Frontal cortex (tissue), 4 donors: ENCODE measurements at places on chromosomes 12 and 14. TPM values are rescaled to one million over a fixed set of nuclear protein-coding genes. Genes with fewer than 3 reads are reported as not detected.

- DNase-seq, result peak; percentile 76
These were observed 23.3 kb upstream of the NUDT14 start for GRCh38 chr14:105204206-105204930.

DNA sequence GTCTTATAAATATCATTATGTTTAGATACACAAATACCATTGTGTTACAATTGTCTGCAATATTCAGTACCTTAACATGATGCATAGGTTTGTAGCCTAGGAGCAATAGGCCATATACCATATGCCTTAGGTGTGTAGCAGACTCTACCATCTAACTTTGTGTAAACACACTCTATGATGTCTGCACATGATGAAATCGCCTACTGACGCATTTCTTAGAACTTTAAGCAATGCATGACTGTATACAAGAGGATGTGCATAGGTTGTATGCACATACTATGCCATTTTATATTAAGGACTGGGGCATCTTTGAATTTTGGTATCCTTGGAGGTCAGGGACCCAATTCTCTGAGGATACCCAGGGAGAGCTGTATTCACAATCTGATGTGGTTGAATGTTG lies 10.1 kb upstream of the BTG1 start:
- no peak for DNase-seq

- DNase-seq, result no peak
These were observed 33.9 kb upstream of the PPM1A start for GRCh38 chr14:60215127-60215444.

- DNase-seq, result peak; percentile 48
These were observed 88.8 kb downstream of the GALNT8 start for GRCh38 chr12:4809013-4809448.

GRCh38 chr12:65649126-65649525 lies 175.2 kb upstream of the HMGA2 start:
- no peak for DNase-seq

DNA sequence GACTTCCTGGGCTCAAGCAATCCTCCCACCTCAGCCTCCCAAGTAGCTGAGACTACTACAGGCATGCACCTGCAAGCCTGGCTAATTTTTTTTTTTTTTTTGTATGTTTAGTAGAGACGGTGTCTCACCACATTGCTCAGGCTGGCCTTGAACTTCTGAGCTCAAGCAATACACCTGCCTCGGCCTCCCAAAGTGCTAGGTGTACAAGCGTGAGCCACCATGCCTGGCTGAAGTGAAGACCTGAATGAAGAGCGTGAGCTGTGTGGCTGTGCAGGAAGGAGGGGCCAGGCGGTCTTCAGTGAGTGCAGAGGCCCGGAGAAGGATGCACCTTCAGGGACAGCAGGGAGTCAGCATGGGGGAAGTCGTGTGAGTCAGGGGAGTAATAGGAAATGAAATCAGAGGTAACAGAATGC lies 14.9 kb upstream of the NFKBIA start:
- DNase-seq, result no peak

GRCh38 chr12:26157001-26157400 lies 32.2 kb upstream of the BHLHE41 start:
- no peak for DNase-seq

- DNase-seq, result no peak
These were observed 82.6 kb downstream of the ERC1 start for GRCh38 chr12:1073652-1074051.

DNA sequence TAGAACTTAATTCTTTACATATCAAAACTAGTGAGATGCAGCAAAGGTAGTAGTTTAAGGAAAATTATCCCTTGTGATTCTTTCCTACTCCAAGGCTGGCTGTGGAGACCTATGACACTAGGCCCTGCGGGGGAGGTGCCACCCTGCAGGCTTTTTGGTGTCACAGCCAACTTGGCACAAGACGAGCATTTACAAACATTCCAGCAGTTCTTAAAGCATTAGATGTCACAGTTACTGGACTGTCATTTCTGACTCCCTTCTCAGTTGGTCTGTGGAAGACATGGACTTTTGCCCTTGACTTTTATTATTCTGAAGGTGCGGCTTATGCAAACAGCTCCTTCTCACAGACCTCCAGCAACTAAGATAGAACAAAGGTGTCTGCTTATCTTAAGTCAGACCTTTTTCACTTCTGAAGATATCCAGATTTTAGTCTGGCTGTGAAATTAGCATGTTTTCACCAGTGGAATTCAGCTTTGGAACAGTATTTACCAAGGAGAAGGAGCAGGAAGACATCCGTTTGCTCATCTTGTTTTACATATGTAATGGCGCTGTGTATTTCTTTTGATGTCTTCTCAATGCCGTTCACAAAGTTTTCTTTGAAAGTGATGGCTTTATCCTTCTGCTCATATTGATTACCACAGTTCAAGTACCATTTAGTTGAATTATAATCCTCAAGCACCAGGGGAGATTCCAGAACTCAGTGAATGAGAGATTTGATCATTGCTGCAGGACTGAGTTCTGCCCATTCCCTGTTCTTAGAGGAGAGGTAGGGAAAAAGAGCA lies 17.9 kb downstream of the SRGAP1 start:
- DNase-seq, result no peak

DNA sequence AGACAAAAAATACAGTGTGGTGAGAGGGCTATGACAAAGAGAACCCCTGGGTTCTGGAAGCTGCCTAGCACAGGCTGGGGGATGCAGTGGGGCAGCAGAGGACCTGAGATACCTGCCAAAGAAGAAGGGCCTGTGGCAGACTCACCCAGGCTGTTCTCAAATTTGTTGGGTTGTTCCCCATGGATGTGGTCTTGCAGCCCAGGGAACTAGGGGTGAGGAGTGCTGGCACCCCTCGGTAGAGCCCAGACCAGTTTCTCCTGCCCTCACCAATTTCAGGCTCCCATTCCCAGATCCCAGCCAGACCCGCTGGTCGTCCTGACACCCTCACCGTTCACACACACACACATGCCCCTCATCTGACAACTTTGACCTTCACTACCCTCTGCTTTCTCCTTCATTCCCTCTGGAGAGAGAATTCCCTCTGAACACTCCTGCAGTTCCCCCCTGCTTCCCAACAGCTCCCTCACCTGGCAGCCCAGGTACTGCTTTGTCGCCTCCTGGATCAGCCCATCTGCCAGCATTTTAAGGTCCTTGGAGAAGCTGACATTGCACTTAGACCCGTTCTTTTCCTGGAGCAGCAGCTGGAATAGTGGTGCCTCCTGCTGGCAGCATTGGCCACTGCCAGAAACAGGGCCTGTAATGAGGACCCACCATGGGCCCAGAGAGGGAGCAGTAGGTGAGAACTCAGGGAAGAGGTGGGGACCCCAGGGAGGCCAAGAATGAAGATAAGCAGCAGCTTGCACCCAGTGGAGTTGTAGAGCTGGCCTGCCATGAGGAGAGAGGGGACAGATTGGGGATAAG lies 5.9 kb upstream of the GDF11 start:
- no peak for DNase-seq

DNA sequence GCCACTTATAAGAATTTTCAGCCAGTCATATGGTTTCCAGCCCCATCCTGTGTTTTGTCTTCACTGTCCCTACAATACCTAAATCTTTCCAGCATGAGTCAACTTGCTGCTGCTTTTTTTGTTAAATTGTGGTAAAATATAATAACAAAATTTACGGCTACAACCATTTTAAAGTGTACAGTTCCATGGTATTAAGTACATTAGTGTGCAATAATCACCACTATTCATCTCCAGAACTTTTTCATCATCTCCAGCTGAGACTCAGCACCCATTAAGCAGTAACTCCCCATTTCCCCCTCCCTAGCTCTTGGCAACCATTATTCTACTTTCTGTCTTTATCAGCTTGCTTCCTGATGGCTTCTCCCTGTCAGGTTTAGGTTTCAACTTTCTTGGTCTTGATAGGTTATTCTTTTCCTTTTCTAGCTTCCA lies 39.1 kb downstream of the FRS2 start:
- DNase-seq, result no peak

DNA sequence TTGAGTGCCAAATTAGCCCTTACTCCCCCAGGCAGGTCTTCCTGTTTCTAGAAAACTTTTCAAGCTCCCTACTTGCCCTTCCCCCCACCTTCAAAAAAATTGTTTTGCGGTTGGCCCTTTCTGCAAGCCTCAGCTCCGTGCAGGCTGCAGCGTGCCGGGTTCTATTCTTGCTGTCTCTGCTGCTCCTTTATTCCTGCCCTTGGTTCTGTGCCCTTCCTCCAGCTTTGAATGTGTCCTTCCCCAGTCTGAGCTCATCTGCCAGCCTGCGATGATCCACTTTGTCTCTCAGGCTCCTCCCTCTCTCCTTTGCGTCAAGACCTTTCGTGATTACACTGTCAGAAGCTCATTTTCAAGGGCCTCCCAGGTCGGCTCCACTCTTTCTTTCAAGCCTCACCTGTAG lies 98.6 kb downstream of the IRF2BPL start:
- no peak for DNase-seq

DNA sequence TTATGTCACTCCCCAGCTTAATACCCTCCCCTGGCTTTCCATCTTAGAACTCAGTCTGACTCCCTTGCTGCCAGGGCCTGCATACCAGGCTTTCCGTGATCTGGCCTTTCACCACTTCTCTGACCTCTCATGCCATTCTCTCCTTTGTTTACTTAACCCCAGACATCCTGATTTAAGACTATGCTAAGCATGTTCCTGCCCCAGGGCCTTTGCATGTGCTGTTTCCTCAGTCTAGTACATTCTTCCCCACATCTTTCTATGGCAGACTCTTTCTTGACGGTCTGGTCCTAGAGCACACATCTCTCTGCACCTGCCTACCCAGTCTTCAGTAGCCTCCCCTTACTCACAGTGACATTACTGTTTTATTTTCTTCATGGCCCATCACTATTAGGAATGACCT lies 42.2 kb downstream of the PLXNC1 start:
- DNase-seq, result no peak

GRCh38 chr12:79055926-79056674 lies 191.5 kb downstream of the SYT1 start:
- DNase-seq, result no peak

Gene FBXO34
- 45.7 TPM for total RNA-seq

Gene GUCY2C
- under 0.01 TPM for total RNA-seq

Gene RFLNA
- total RNA-seq, result 7.7 TPM

Gene TMTC1
- total RNA-seq, result 17.1 TPM

Gene NABP2
- 26.9 TPM for total RNA-seq

Gene CCDC177
- total RNA-seq, result 4.5 TPM

Gene MYF6
- 1.6 TPM for total RNA-seq
